ENCODE measurements at places on chromosomes 1 and 21.

DNA sequence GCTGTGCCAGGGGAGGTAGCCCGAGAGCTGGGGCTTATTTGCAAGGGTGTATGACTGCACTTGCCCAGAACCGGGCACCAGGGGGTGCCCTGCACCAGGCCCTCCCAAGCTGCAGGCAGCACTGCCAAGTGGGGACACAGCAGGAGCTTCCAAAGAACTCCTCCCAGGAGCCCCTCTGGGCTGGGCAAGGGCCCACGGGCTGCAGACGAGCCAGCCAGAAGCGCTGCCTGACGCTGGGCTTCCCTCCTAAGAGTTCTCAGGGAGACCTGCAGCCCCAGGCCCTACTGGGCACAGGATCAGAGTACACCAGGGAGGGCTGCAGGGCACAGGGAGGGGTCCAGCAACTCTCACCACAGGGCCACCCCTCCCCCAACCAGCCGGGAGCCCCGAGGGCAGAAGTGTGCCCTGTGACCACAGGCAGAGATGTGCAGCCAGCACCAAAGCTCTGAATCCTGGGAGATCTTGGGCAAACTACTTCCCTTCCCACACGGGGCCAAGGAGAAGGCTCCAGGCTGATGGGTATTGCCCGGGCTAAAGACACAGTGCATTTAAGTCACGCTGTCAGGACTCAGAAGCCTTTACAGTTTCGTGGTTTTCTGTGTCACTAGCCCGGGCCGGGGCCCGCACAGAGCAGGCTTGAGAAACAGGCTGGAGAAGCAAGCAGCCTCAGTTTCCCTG is 63.4 kb downstream of the KCNAB2 start:
- DNase-seq, result peak; percentile 19

- no peak for DNase-seq
These were observed 23.6 kb upstream of the TTLL10 start for GRCh38 chr1:1150100-1150499.

DNA sequence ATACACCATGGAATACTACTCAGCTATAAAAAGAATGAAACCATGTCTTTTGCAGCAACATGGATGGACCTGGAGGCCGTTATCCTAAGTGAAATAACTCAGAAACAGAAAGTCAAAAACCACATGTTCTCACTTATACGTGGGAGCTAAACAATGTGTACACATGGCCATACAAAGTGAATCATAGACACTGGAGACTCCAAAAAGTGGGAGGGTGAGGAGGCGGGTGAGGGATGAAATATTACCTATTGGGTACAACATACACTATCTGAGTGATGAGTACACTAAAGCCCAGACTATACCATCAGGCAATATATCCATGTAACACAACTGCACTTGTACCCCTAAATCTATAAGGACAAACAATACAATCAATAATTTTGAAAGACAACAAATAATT is 39.5 kb upstream of the FAM20B start:
- no peak for DNase-seq

GRCh38 chr1:115135681-115136080 is 46.4 kb upstream of the TSPAN2 start:
- DNase-seq, result no peak

DNA sequence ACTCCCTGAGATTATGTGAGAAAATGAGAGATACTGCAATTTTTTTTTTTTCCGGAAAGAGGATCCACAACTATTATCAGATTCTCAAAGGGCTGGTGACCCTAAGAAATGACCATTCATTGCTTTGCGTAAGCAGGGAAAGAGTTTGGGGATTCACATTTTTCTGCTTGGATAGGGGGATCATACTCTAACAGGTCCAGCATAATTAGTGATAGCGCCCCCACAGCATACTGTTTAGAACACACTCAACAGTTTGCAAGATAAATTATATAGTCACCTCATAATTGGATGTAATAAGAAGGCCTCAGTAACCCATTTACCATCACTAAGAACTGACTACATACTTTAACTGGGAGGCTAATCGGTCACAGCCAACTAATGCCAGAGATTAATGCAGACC is 1.9 kb downstream of the CCT3 start:
- no peak for DNase-seq

- DNase-seq, result no peak
These were observed 124.3 kb downstream of the CYYR1 start for GRCh38 chr21:26448751-26449150.

DNA sequence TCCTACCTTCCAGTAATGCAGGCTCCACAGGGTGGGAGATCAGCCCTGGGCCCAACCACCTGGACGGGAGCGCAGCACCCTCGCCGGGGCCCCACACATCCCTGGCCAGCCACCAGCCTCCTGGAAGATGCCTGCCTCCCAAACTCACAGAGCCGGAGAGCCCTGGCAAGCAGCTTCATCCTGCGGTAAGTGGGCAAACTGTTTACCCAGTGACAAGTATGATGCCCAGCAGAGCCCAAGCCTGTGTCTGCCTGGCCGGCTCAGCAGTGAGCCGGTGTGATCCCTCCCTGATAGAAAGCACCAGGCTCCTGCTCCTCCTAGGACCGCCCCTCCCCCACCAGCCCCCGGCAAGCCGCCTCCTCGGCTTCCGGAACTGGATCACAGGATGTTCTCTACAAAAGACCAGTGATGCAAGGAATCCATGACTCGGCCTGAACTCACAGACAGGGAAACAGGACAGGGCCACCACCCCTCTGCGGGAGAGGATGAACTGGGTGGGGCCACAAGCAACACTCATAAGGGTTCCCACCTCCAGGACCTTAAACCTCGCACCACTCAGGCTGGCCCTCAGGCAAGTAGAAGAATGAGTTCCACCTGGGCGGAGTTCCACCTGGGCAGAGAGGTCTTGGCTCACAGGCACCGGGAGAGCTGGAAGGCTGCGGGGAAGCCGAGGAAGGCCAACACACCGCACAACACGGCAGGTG is 7.9 kb downstream of the ACOT7 start:
- peak; percentile 36 for DNase-seq

- DNase-seq, result no peak
These were observed 87.7 kb downstream of the C4BPA start for GRCh38 chr1:207191776-207192175.

- no peak for DNase-seq
These were observed 126.2 kb upstream of the LMO4 start for GRCh38 chr1:87202451-87202850.

- DNase-seq, result no peak
These were observed 151.9 kb downstream of the NTPCR start for GRCh38 chr1:233102341-233102740.

GRCh38 chr1:178137238-178137637 is 43.3 kb downstream of the RASAL2 start:
- no peak for DNase-seq

DNA sequence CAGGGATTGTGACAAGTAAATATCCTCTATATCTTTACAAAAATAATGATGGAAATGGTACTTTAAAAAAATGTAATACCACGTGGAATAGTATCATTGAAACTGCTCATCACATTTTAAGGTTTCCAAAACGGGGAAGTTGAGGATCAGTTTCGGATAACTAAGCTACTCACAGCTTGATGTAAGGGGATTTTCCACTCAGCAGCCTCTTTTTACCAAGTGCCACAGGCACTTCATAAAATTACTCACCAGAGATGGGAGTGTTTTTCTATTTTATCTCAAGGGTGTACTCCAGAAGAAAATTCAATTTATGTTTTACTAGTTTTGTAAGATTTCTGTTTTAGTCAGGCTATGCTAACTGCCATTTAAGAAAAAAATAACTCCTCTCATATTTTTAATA is 91.7 kb downstream of the TPR start:
- no peak for DNase-seq

- no peak for DNase-seq
These were observed 5.2 kb upstream of the MARCKSL1 start for GRCh38 chr1:32341186-32341757.

DNA sequence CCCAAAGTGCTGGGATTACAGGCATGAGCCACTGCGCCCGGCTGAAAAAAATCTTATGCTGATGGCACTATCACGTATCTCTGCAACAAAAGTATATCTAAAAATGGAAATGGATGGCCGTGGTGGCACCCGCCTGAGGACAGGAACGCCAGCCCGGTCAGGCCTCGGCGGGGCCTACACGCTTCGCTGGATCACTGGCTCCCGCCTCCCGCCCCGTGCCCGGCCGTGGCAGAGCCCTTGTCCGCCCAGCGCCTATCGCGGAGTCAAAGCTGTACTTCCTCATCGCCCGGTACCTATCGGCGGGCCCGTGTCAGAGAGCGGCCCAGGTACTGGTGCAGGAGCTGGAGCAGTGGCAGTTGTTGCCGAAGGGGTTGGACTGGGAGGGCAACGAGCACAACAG is 28.8 kb upstream of the PDPN start:
- no peak for DNase-seq

DNA sequence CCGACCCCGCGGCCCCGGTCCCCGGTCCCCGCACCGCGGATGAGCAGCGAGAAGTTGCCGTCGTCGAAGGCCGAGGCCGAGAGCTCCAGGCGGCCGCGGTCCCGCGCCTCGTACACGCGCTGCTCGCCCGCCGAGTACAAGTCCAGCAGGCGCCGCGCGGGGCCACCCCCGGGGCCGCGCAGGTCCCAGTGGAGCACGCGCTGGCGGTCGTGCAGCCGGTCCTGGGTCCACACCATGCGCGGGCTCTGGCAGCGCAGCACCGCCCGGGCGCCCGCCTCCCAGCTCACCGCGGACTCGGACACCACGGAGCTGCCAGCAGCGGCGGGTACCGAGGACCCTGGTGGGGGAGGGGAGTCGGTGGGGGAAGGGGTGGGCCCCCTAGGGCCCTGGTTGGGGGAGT is 2.9 kb downstream of the MXRA8 start:
- DNase-seq, result no peak

GRCh38 chr1:51776408-51776807 is 102.1 kb downstream of the NRDC start:
- no peak for DNase-seq

DNA sequence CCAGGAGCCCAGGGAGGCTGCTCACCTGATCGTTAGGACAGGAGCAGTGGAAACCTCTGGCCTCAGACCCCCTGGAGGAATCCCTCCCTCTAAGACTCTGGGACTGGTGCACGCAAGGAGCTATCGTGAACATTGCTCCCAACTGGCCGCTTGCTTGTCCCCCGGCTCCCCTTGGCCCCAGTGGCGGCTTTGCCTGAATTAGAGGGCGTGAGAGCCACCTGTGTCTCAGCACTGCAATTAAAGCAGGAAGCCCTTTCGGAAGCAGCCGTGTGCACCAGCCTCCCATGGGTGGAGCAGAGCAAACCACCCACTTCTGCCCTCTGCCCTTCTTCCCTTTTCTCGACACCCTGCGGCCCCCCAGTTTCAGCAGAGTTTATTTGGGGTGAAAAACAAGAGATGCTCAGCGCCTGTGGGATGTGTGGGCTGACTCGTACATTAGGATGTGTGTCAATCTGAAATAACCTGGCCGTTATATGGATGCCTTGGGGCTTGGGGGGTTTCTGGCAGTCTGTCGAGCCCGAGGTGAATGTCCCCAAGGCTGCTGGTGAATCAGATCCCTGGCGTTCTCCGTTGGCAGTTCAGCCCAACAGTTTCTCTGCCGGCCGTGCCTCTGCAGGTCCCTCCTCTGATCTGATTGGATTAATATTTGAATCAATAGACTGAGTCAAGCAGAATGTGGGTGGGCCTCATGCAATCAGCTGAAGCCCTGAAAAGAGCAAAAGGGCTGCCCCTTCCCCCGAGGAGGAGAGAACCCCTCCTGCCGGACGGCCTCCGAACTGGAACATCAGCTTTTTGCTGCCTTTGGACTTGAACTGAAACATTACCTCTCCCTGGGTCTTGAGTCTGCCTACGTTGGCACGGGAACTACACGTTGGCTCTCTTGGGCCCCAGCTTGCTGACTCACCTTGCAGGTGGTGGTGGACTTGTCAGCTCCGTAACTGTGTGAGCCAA is 7.3 kb upstream of the UMODL1 start:
- DNase-seq, result no peak

DNA sequence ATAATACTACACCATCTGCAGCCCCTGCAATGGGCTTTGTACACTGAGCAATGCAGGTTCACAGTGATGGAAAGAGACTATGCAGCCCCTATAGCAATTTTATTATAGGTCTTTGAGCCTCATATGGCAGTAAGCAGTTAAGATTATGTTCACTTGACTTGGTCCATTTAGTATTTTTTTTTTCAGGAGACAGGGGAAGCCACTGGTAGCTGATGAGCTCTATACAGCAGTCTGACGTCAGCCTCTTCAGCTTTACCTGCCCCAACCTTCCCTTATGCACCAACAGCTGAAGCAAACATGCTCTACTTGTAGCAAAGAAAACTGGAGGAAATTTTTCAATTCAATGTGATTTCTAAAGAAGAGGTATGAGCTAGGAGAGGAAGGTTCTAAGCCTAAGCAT is 32.2 kb downstream of the AIDA start:
- DNase-seq, result no peak

DNA sequence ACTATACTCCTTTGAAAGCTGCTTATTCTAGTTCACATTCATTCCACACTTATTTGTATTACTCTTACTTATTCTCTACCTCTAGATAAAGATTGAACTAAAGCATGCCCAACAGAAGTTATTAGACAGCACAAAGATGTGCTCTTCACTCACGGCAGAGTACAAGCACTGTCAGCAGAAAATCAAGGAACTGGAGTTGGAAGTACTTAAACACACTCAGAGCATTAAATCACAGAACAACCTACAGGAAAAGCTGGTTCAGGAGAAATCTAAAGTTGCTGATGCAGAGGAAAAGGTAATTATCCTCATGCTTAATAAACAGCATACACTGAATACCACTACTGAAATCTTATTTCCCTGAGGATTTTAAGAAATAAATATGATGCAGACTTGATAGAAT is 81.3 kb upstream of the PPIH start:
- no peak for DNase-seq

DNA sequence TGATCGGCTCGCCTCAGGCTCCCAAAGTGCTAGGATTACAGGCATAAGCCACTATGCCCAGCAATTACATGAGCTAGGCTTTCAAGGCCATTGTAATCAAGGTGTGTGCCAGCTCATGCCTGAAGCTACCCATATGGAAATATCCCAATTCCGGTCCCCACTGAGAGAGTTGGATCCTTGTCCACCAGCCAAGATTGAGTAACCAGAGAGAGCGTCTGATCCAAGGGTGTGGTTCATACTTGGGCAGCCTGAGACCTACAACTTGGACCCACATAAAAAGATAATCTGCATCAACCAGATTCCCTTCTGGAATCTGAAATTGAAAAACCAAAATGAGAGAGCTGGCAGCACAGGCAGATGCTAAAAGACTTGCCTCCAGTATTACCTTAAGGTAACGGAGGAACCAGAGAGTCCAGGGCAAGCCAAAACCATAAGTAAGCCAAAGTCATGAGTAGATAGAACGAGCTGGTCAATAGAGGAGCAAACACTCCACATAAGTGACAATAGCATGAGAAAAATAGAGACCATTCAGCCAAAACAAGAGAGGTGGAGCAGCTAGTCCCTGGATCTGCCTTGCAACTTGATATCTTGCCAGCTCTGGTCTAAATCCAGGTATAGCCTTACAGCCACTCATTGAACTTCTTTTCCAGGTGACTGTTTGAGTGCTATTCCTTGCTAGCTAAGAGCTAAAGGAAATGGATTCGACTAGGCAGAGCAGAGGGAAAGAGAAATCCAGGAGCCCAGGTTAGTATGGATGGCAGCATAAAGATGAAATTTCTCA is 63.8 kb upstream of the ATP1A1 start:
- DNase-seq, result no peak

DNA sequence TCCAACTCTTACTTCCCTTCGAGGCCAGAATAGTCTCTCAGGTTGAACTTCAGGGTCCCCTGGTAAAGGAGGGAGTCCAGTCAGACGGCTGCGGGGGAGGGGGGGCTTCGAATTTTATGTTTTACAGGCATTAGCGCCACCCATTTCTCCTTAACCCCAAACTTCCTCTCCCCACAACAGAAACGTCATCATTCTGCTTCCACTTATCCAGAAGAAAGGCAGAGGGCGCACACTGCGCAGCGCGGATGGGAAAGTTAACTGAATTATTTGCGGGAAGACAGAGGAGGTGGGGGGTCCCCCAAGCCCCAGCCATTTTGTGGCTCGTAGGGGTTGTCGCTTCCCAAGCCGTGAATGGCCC is 529 bp upstream of the PRMT2 start:
- DNase-seq, result peak; percentile 91
